ENCODE measurements at places on chromosomes 1 and 21.

DNA sequence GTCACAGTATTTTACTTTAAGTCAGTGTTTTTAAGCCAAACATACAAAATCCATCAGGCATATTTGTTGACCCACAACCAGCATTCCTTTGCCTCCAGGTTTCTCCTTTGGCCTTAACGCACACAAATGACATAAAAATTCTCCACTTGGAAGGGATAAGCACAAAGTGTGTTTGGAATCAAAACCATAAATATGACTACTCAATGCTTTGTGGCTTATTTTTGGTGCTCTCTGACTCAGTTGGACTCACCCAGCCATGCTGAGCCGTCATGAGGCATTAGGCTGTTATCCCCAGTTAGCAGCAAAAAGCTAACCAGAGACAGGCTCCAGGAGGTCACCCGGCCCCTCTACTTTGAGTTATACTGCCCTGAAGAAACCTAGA, 948 bp downstream of the PRUNE1 start:
- no peak for DNase-seq

DNA sequence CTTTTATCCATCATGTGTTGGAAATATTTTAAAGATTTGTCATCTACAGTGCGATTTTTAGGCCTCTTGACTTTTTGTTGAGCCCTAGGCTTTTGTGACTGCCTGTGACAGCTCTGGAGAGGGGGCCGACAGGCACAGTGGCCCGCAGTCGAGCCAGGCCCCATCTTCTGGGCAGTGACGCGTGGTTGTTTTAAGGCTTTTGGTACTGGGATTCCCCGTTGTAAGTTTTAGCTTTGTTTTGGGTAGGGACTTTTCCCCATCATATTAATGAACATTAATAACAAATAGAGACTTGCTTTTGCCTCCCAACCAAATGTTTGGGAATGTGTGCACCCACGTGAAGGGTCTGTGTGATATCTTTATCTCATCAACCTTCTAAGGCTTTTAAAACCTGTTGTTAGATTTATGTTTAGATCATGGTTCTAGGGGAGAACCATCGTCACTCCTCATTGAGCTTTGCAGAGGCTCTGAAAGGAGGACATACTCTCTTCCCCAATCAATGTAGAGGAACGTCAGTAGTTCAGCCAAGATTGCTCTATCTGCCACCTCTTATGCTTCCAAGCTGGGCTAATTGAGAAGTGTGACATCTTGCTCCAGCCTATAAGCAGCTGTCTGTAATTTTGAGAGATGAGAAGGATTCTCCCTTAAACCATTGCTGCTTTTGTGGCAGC, 34.6 kb downstream of the MAPKAPK2 start:
- DNase-seq = no peak

GRCh38 chr1:248372394-248372793, 3.2 kb upstream of the OR2T6 start:
- DNase-seq = no peak

DNA sequence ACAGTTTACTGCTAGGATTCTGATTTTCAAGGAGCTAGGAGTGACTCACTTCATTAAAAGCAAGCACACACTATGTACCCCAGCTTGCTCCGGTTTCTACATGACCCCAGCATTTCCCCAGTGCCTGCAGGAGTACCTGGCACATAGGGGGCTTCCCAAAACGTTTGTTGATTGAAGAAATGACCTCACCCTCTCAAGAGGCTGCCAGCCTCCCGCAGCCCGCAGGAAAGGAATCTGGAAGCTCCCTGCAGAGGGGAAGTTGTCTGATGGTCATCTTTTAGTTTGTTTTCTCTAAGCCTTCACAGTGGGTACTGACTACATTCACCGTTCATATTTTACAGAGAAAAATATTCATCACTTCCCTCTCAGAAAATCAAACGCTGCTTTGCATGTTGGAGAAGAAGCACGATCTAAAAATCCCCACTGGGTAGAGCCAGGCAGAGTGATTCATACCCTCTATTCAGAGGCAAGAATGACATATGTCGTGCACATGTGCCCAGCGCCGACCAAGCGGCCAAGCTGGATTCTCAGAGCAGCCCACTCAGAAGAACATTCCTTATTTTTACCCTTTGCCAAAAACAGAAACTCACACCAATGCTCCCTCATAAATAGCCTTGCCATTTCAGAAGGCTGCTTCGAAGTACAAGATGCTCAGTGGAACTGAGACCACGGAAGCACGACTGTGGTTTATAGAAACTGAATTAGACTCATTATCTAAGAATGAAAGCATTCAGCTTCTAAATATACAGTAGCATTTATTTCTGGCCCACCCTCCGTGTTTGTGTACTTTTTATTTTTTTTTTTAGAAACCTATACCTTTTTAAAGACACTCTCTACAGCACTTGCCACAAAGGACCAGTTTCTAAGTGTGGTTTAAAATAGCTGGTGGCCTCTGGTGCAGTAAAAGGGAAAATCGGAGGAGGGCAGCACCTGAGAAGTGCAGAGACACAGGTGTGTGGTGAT, 143.2 kb downstream of the MIS18A start:
- DNase-seq = no peak

DNA sequence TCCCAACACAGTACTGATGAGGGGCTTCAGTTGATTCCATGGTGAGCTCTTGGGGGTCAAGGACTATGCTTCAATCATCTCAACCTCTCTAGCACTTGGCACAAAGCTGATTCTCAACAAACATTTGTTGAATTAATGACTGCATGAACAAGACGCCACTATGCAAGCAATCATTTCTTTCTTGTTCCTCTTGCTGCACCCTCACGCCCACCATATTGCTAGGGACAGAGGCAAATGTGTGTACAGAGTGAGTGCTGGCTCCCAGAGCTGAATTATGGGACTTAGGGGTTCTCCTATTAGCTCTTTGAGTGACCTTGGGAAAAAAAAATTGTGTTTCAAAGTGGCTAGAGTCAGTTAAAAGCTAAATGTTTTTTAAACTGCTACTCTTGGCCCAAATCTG, 2.5 kb downstream of the ADAR start:
- no peak for DNase-seq

DNA sequence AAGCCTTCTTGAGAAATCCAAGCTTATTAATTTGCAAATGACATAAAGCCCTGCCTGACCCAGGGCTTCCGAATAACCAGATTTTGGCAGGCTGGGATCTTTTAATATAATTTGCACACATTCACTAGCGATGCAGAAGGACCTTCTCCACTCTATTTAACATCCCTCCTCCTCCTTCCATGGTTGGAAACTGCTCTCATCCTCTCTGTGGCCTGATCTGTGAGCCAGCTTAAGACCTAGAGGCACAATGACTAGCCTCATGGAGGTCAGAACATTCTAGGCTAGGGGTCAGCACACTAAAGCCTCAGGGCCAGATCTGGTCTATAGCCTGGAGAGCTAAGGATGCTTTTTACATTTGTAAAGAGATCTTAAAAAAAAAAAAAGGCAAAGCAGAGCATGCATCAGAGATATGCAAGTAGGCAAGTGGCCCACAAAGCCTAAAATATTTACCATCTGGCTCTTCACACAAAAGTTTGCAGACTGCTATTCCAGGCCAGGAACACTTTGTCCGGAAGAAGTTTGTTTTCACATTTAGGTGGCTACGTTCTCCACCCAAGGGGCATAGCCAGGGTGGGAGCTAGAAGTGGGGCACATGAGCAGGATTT, 138.2 kb upstream of the HMGB4 start:
- no peak for DNase-seq

GRCh38 chr1:225762002-225762441, 15.6 kb upstream of the SRP9 start:
- DNase-seq = no peak

GRCh38 chr1:93846992-93847810, 31.8 kb downstream of the DNTTIP2 start:
- peak; percentile 74 for DNase-seq

GRCh38 chr1:23581219-23581618, 21.9 kb upstream of the ID3 start:
- no peak for DNase-seq

- no peak for DNase-seq
Measured at GRCh38 chr1:13583595-13583965, at the start of gene PDPN. PDPN (plus strand) TSS chr1:13583832; CDS start chr1:13584034, 202 bp downstream.

GRCh38 chr1:105373681-105374080, 1624.0 kb downstream of the AMY1C start:
- no peak for DNase-seq

DNA sequence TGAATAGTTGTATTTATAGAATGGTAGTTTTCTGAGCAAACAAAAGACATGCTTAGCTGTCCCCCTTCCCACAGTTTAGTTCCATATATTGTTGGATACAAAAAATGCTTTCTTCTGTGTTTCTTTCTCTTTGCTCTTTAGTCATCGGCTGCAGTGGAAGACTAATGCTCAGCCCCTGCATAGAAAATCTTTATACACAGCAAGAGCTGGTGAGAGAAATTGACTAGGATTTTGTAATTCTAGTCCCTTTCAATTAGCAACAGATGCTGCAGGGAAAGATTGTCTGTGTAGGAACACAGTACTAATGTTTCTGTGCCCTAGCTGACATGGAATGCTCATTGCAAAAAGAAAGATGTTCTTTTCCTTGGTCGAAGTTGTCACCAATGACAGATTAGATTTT, 200.9 kb downstream of the RPS6KC1 start:
- DNase-seq = no peak

GRCh38 chr1:183566026-183566425, 24.2 kb downstream of the NCF2 start:
- no peak for DNase-seq

DNA sequence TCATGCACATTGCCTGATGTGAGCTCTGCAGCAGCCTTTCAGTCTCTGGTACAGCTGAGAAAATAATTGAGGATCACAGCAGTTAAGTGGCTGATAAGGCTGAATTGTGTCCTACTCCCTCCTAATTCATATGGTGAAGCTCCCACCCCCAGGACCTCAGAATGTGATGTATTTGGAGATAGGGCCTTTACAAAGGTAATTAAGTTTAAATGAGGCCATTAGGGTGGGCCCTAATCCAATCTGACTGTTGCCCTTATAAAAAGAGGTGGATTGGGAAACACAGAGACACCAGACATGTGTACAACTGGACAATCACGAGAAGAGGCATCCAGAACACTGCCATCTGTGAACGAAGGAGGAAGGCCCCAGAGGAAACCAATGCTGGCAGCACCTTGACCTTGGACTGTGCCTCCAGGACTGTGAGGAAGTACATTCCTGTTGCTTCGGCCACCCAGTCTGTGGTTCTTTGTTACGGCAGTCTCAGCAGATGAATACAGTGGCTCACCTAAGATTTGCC, 148.1 kb downstream of the TRABD2B start:
- DNase-seq = no peak

- no peak for DNase-seq
Measured at GRCh38 chr1:84615790-84616189, 41.5 kb upstream of the CTBS start.

GRCh38 chr1:156128308-156128653, 13.8 kb downstream of the LMNA start:
- no peak for DNase-seq

GRCh38 chr1:20322081-20322824, 31.6 kb downstream of the VWA5B1 start:
- no peak for DNase-seq

DNA sequence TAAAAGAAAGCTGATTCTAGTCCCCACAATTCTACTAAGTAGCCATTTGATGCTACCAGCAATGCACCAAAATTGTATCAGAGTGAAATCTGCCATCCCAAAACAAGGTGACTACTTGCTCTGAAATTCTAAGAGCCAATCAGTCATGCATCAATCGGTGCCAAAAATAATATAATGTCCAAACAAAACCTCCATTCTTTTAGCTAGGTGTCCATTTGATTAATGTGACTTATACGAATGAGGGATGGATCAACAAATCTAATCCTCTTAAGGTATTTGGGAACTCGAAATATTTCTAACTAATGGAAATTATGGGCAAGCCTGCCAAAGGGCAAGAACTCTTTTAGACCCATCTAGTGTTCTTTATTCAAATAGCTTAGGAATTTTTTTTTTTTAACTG, 66.4 kb upstream of the NEK2 start:
- no peak for DNase-seq

DNA sequence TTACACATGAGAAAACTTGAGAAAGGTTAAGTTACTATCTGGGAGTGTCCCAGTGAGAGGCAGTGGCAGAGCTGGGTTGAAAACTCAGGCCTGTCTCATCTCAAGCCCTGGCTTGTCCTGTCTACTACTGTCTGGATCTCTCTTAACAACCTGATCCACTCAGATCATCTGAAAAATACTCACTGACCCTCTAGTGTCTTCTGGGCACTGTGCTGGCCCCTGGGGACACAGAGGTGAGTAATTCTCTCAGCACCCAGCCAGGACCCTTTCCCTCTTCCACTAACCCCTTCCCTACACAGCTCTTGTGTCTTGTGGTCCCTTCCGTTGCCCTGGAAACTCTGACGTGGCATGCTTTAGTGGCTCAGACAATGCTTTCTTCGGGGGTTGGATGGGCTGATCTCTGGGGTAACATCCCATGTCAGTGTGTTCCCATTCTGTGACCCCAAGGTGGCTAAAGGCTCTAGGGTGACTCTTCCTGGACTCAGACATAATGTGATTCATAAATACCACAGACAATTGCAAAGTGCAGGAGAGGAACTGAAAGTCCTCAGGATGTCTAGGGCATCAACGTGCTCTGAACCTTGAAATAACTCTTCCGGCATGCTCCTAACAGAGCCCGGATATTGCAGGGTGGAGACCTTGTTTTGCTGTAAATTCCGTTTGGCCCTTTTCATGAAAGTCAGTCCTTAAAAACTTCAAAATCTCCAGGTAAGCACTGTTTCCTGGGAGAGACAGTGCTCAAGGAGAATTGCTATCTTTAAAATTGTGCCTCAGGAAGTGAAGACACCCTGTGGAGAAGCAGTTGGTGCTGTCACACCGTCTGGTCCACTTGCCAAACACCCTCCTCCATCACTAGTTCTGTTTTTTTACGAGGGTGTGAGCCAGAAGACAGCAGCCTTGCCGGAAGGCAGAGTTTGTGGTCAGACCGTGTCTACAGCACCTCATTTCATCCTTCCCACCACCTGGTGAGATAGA, 4.0 kb downstream of the SHISAL2A start:
- DNase-seq = peak; percentile 61

DNA sequence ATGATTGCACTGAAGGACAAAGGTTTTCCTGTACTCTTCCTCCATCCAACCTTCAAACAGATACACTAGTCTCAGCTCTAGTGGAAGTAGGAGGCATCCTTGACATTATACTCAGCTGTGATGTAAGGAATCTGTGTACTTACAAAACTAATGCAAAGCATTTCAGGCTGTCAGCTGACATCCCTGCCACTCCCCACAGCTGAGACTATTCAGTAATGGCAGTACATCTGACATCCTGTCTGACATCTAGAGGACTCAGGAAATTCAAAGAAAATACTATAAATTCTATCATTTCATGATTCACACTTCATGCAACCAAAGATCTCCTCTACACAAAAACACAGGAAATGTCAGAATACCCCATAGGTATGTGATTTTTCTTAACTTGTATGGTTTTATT, 325.8 kb downstream of the SMYD3 start:
- DNase-seq = no peak

DNA sequence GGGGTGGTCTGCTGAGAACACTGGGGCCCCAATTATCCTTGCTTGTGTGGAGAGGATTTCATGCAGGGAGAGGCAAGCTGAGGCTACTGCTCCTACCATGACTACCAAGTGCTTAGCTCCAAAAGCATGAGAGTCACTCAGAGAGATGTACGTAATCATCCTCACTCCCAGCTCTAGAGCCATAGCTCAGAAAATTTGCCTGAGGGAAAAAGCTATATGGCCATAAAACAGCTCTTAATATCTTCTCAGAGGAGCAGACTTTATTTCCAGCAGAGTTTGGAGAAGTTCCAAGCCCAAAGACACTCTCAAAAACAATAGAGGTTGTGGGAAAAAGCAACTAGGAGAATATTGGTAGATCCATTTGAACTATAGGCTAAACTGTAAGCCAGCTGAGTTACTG, 106.4 kb upstream of the PBX1 start:
- no peak for DNase-seq
